Pancreas (tissue), 10 donors: ENCODE measurements at places on chromosomes 12 and 14. TPM values are rescaled to one million over a fixed set of nuclear protein-coding genes. Genes with fewer than 3 reads are reported as not detected.

DNA sequence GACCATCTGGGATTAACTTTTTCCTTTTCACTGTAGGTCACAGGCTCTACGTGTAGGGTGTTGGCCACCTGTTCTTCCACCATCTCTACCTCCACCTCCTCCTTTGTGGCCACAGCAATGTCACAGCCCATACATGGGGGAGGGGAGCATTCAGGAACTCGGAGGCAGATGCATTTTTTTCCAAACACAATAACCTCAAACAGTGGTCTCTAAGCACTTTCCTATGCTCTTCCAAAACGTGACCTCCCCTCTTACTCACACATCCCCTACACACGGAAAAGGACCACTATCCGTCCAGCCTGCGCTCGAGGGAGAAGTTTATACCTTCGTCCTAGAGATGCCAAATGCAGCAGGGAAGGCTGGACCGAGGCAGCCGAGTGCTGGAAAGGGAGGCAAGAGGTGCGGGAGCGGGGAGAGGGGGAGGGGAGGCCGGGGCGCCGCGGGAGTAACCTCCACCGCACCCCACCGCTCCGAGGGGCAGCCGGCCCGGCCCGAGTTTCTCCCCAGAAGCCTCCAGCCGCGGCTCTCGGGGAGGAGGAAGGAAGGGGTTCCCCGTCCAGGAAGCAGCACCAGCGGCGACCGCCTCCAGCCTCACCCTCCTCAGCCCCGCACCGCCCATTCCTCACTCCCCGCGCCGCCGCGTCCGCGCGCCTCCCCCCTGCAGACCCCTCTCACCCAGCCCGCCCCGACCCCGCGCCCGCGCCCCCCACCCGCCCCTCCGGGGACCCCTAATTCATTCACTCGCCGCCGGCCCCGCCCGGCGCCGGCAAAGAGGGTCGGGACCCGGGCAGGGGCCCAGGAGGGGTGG, 594 bp downstream of the KRAS start:
- peak; percentile 87 for DNase-seq

Gene PDZRN4
- not detected for total RNA-seq

- DNase-seq: peak; percentile 79
These were observed at the start of gene DDN for GRCh38 chr12:48999371-49000131. Gene DDN (minus strand): TSS chr12:48999375. CDS start chr12:48999287, 88 bp downstream.

DNA sequence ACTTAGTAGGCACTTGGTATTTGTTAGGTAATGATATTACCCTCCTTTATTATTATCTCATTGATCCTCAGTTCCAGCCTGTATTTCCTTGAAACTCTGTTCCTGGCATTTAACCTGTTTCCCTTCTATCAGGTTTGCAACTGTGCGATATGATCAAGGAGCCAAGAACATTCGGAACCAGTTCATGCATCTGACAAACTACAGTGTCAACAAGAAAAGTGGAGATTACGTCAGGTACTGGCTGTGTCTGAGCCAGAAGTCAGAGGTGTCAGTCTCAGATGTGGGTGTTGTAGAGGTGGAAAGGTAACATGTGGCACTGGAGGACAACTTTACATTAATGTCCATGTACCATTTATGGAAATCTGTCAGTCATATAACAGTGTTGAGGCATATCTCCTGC, 56.7 kb downstream of the TTLL5 start:
- no peak for DNase-seq

DNA sequence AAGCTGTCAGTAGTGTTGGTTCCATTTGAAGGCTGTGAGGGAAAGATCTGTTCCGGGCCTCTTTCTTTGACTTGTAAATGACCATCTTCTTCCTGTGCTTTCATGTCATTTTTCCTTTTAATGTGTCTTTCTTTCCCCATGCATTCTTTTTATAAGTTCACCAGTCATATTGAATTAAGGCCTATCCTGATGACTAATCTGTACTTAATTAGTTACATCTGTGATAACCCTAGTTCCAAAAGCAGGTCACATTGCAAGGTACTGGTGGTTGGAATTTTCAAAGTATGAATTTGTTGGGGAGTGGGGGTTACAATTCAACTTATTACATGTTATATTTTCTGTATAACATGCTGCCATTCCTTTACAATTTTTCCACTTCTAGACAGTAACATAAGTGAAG, 1642.1 kb upstream of the FLRT2 start:
- no peak for DNase-seq
